ENCODE measurements at places on chromosomes 1 and 21.

DNA sequence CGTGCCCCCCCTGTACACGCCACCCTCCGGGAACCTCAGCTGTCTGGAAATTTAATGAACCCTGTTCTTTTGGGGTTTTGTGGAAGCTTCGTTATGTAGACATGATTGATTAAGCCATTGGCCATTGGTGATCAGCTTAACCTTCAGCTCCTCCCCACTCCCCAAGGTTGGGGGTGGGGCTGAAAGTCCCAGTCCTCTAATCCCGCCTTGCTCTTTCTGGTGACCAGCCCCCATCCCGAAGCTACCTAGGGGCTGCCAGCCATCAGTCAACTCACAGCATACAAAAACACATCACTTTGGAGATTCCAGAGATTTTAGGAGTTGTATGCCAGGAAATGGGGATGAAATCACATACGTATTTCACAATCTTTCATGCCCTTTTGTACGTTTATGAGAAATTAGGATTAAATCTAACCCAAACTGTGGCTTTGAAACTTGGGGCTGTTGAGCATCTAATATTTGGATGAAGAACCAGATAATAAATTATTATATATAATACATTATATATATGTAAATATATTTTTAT lies 52.3 kb downstream of the BACE2 start:
- DNase-seq: no peak

DNA sequence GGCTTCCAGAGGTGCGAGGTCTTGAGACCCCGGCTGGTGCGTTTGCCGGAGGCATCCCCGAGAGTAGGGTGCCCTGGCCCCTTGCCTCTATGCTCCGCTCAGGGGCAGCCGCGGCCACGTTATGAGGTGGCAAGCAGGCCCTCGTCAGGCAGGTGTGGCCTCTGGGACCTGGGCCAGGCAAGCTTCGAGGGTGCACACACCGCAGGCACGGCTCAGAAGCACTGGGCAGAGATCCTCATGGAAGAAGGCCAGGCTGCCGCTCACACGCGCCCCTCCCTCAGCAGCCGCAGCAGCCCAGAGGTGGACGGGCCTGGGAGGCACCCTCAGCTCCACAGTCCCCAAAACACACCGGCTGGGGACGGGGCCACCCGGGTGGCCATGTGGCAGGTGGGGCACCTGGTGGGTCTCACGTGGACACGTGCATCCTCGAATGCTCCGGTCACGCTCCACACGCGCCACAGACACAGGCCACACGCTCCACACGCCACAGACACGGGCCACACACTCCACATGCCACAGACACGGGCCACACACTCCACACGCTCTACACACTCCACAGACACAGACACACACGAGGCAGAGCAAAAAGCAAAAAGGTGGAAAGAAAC lies 6.5 kb downstream of the SDF4 start:
- no peak for DNase-seq

GRCh38 chr1:43637267-43637666 lies 12.7 kb upstream of the KDM4A start:
- DNase-seq: no peak

DNA sequence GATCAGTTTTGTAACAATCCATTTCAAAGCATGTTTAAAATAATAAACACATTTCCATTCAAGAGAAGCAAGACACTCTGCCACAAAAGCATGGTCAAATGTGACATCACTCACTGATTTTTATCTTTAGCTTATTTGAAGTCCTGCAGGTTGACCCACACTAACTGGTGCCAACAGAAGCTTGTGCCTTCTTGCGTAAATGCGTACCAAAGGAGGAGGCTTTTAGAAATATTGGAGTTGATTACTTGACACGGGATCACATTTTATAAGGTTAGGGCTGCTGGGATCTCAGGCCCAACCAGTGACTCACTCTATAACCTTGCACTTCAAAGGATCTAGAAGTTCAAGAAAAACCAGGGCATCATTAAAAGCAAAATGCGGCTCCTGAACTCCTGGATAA lies 203.6 kb downstream of the PCP4 start:
- no peak for DNase-seq

GRCh38 chr1:6245086-6245868 lies 1.3 kb downstream of the HES3 start:
- peak; percentile 44 for DNase-seq

GRCh38 chr1:112143871-112144441 lies 154.5 kb upstream of the KCND3 start:
- no peak for DNase-seq

- DNase-seq: no peak
Measured at GRCh38 chr1:228204958-228205357, 2.9 kb upstream of the OBSCN start.

DNA sequence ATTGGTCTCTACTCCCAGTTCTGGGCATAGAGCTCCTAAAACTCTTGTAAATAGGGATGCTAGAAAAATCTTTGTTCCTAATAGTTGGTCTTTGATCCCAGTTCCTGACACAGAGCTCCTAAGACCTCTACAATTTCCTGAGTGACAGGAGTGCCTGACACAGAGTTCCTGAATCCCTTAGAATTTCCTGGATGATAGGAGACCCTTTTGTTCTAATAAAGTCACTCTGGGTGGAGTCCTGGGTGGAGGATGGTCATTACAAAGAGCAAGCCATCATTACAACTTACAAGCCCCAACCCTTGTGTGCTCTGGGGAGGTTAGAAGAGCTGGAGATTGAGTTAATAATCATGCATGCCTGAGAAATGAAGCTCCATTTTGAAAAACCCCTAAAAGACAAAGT lies 58.4 kb downstream of the ZZZ3 start:
- DNase-seq: no peak

DNA sequence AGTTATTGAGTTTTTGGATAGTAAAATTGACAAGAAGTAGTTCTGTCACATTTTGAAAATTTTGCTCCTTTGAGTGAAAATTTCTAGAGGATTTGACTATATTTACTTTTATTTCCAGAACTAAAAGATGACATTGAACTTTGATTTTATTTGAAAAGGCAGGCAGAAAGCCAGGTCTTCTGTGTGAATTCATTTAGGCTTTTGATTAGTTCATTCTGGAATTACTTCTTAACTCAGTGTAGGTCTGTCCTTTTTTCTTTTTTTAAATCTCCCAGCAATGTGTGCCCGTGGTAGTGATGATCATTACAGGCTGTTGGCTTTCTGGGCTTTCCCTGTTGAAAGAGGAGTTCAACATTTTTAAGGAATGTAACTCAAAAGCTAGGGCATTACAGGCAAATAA lies 53.8 kb downstream of the MACO1 start:
- DNase-seq: no peak

- DNase-seq: no peak
Measured at GRCh38 chr21:41752231-41752681, 14.6 kb downstream of the RIPK4 start.

DNA sequence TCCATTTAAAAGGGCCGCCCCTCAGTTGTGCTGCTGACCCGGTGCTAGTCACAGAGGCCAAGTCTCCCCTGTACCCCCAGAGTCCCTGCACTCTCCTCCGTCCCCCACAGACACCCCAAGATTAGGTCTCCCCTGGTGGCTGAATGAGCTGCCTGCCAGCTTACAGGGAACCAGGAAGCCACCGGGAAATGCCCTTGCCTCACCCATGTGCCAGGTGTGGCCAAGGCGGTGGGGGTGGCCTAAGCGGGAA lies 32.7 kb downstream of the HSPG2 start:
- DNase-seq: no peak

- DNase-seq: no peak
Measured at GRCh38 chr1:59125676-59126320, 171.1 kb upstream of the FGGY start.

- DNase-seq: no peak
Measured at GRCh38 chr1:40648200-40648599, 17.3 kb downstream of the RIMS3 start.

DNA sequence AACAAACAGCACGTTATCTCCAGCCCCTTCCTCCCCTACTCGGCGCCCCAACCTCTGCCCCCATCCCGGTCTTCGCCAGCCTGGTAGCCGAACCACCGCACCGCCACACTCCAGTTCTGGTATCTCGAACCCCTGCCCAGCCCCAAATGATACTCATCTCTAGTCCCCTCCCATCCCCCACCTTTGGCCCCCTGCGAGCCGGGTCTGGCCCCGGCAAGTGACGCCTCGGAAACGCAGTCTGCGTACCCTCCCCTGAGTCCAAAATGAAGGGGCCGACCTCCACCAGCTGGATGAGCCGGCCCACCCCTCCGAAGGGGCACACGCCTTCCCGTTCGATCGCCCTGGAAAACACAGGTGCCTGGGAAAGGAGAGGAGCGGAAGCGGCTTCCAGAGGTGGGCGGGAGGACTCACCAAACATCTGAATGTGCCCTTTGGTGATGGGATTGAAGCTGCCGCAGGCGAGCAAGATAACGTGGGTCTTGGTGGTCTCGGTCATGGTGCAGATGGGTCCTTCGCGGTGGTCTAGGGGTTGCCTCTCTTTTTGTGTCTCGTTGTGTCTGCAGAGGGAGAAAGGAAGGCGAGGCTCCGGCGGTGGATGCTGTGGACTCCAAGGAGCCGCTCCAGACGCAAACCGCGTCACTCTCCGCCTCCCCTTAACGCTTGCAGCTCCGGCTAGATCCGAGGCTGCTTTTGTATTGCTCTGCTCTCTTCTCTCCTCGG lies at the start of gene NMNAT2:
TSS of gene NMNAT2 (minus strand) at position 609 of the 720 bp plus-strand sequence. CDS start at position 496, 113 bp downstream.
- DNase-seq: no peak

DNA sequence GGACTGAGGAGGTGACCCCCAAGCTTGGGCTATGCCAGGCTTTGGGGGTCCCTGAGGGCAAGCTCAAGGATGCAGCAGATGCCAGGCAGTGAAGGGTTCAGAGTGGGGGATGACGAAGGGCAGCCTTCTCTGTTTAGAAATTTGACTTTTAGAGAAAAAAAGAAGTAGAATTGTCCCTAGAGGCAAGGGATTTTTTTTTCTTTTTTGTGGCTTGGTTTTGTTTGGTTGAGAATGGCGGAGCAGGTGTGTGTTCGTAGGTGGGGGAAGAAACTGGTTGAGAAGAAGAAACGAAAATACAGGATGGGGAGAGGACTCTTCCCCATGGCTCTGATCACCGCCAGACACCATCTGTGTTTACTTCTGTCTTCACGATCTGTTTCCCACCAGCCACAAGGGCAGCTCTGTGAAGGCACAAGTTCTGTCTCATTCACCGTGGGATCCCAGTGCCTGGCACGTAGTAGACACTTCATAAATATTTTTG lies 8.2 kb downstream of the PLA2G5 start:
- no peak for DNase-seq

DNA sequence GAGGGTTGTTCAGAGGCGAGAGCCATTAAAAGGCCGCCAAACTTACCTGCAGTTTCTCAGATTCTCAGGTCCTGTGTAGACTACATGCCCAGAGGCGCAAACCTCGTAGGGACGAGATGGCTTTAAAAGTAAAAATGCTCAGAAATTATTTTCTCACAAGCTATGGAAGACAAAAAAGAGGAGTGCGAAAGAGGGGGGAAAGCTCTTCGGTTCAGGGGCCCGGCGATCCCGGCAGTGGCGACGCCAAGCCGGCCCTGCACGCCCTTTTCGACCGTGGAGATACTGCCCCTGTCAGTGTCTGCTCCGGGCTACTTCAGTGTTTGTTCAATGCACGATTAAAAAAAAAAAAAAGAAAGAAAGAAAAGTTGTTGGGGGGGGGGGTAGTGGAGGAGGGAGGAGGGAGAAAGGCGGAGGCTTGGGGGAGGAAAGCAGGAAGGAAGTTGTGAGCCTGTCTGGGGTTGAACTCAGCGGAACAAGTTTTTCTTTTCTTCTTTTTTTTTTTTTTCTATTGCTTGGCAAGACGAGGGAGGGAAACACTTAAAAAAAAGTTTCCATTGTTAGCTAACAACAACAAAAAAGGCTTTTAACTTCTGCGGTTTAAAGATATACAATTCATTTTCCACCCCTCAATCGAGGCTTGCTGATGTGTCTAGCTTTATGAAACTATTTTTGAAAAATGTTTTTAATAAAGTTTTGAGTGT lies at the start of gene ITPKB:
TSS of gene ITPKB (minus strand) at position 288 of the 701 bp plus-strand sequence. CDS start 1,824 bp downstream, outside the sequence.
- DNase-seq: peak; percentile 61

GRCh38 chr1:221778535-221779142 lies 36.8 kb upstream of the DUSP10 start:
- DNase-seq: no peak

DNA sequence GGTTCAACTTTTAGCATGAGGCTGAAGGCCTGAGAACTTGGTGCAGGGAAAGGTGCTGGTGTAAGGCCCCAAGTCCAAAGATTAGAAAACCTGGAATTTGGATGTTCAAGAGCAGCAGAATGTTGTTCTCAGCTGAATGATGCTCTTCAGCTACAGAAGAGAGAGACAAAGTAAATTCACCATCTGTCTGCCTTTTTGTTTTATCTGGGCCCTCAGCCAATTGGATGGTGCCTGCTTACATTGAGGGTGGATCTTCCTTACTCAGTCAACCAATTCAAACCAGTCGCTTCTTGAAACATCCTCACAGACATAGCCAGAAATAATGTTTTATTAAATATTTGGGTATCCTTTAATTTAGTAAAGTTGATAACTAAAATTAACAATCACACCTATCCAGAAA lies 748.2 kb upstream of the ADAMTS5 start:
- no peak for DNase-seq

GRCh38 chr1:110639724-110640386 lies 33.7 kb upstream of the KCNA2 start:
- DNase-seq: no peak

DNA sequence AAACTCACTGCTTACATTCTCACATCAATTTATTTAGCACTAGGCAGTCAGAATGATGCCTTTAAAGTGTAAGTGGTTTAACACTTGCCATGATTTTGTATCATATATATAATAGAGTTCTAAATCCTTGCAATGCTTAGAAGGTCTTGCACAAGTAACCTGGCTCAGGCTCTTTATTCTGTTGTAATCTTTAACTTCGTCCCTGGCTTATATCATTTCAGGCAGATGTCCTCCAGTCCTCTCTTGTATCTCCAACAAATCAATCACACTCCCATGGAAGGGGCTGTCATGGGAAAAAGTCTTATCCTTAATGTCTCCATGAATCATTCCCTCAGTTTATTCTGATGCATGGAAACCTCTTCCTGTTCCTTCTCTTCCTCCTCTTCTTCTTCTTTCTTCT lies 841.6 kb upstream of the B3GALT2 start:
- DNase-seq: no peak

GRCh38 chr1:156128654-156129597 lies 14.4 kb downstream of the LMNA start:
- DNase-seq: no peak

GRCh38 chr21:35602811-35603362 lies 457.4 kb downstream of the SETD4 start:
- DNase-seq: no peak

GRCh38 chr21:35768187-35768586 lies 292.1 kb downstream of the SETD4 start:
- no peak for DNase-seq

DNA sequence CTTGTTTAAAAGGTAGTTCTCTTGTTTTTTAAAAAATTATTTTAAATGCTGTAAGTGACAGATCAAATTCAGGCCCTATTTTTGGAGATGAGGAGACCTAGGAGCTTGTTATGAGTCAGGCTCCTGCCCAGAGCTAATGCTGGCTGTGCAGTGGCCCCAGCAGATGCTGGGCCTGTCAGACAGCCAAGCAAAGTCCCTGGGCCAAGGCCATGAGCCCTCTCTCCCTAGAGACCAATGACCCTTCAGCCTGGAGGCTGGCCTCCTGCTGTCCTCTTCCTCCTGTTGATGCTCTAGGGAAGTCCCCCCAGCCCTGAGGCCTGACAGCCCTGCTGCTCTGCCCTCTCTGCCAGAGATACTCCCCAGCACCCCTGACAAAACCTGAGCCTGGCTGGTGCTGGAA lies 128.1 kb upstream of the CTTNBP2NL start:
- DNase-seq: no peak
